ENCODE measurements at places on chromosomes 1 and 21.

DNA sequence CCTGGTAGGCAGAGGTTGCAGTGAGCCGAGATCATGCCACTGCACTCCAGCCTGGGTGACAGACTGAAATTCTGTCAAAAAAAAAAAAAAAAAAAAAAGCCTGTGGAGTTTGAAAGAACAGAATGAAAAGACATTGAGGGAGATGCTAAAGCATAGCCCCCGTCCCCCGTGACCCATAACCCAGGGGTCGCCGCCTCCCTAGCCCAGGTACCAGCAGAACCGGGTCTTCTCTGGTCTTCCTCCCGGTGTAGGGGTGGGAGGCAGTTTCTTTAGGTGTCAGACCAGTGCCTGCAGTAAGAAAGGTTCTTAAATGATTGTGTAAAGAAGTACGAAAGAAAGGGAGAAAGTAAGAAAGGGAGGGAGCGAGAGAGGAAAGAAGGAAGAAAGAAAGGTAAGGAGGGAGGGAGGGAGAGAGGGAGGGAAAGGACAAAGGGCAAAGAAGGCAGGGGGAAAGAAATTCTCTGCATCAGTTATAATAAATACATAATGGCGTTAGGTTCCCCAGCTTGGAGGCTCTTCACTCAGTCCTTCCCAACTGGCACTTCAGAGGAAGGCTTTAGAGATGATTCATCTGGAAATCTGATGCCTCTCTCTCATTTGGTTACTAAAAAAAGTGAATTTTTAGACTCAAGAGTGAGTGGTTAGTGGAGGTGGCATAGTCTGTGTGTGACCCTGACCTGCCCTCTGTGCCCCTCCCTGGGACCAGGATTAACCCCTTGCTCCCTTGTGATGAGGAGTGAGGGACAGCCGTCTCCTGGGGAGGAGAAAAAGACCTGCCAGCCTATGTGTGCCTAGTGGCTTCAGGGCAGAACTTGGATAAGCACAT, 1.1 kb downstream of the IL24 start:
- no peak for DNase-seq

DNA sequence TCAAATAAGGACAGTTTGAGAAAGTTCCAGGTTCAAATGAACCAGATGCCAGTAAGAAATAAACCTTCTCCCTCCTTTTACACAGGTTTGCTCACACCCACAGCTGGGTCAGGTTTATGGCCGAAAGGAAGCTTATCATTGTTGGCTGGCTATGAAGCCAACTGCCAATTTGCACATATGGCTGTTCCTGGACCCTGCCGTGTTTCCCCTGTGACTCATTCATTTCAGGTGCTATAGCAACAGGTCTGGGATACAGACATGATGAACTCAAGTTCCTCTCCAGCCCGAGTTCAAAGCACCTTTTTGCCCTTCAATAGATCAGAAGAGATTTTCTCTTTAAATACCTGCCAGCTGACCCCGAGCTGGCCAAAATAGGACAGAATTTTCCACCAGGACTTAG, 134.4 kb upstream of the SMYD2 start:
- no peak for DNase-seq

DNA sequence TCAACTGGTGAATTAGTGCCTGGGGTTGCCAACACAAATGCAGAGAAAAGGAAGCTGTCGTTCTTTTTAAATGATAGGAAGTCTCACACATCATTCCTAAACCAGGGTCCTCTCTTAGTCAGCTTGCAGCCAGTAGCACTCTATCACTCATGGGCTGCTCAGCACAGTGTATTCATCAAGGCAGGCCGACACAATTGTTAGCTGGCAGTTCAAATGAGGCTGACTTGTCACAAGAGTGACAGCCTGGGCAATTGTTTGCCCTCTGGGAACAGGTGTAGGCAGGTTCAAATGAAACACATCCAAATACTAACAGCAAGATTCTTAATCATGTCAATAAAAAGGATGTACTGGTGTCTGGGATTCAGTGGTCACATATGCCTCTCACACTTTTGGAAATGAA, 76.9 kb downstream of the ERICH3 start:
- no peak for DNase-seq

- DNase-seq, result no peak
Measured at GRCh38 chr1:240174734-240175133, 83.1 kb downstream of the FMN2 start.

GRCh38 chr1:32538887-32539583, at the start of gene ZBTB8A:
TSS of gene ZBTB8A (plus strand) at chr1:32539427. CDS start at chr1:32592932, 53,505 bp downstream.
- no peak for DNase-seq

DNA sequence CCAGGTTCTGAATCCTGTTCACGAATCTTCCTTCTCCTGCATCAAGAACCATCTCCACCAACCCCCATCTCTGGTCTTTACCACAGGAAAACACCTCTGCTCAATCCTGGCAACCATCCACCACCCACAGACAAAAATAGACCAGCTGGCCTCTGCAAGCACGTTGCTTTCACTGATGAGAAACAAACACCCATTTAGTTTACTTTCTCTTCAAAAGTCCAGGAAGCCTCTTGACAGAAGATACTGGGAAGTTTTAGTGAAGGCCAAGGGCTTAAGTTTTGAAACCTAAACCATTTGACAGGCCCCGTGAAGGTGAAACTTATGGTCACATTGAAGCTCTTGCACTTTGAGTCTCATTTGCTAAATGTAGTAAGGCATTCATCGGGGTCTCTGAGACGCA, 122.6 kb upstream of the PPP2R5A start:
- DNase-seq, result no peak

DNA sequence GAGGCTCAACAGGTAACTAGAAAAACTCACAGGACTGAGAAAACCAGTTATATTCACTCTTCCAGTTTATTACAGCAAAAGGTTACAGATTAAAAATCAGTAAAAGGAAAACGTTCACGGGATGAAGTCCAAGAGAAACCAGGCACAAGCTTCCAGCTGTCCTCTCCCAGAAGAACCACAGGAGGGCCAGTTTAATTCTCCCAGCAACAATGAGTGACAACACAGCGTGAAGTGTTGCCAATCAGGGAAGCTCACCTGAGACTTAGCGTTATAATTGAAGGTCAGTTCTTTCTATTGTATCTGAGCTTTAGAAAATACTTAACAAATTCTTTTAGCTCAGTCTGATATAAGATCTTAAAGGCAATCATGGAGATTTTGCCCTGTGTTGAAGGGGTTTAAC, 65.2 kb upstream of the TNR start:
- DNase-seq, result no peak

Measured in fibroblast of skin of left biceps (primary cell).